Stimulated activated CD4-positive, alpha-beta T cell treated with anti-CD3 and anti-CD28 coated beads, Interleukin-15, amount 100 ng/mL, for 1 hour (primary cell): ENCODE measurements at places on chromosomes 16 and 17.
A peak's percentile ranks its signal among the peaks of the same experiment; 100 is the strongest.

DNA sequence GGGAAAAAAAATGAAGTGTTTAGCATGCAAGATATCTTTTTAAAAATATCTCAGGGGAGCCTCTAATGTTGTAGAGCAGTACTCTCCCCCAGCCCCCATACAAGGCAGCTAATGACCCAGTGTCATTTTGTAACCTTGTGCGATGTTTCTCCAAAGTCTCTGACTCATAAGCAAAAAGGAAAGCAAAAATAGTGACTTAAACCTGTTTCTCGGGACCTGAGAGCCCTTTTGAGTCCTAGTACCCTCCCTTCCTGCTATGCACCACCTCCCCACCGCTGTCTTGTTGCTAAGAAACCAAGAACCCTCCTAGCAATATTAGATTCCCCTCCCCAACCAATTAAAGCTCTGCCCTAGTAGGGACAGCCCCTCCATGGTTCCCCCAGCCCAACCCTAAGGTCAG is 2.8 kb downstream of the MYCBPAP start:
- DNase-seq = peak; percentile 16

DNA sequence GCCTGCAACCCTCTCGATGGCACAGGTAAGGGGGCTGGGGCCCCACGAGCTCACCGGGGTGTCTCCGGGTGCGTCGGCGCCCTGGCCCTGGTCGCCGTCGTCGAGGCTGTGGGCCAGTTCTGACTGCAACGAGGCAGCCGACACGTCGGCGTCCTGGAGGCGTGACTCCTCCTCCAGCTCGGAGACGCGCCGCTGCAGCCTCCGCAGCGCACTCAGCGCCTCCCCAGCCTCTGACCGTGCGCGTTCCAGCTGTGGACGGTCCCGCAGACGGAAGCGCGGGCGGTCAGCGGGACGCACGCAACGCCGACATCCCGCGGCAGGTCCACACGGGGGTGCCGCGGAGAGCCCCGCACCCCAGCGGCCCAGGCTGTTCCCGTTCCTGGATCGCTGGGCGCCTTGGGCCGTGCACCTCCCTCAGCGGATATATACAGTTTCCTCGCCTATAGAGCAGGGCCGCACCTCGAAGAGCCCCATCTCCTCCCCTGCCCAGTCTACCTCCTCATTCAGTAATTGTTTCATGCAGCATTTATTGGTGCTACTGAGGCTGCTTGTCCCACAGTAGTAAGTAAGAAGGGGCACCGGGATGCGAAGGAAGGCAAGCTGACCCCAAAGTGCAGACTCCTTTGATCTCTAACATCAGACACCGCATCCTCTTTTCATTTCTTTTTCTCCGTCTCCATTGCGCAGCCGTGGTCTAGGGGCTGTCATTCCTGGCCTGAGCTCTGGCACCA is 5.8 kb downstream of the THOC6 start:
- no peak for DNase-seq

GRCh38 chr17:48711128-48711527 is 11.2 kb downstream of the PRAC1 start:
- DNase-seq = no peak

- no peak for DNase-seq
Measured at GRCh38 chr17:69551212-69552010, 136.9 kb downstream of the MAP2K6 start.

- DNase-seq = peak; percentile 20
Measured at GRCh38 chr17:7716901-7717755, at the start of gene DNAH2. Gene DNAH2 (plus strand): TSS chr17:7717744. CDS start chr17:7719735, 1,991 bp downstream.

DNA sequence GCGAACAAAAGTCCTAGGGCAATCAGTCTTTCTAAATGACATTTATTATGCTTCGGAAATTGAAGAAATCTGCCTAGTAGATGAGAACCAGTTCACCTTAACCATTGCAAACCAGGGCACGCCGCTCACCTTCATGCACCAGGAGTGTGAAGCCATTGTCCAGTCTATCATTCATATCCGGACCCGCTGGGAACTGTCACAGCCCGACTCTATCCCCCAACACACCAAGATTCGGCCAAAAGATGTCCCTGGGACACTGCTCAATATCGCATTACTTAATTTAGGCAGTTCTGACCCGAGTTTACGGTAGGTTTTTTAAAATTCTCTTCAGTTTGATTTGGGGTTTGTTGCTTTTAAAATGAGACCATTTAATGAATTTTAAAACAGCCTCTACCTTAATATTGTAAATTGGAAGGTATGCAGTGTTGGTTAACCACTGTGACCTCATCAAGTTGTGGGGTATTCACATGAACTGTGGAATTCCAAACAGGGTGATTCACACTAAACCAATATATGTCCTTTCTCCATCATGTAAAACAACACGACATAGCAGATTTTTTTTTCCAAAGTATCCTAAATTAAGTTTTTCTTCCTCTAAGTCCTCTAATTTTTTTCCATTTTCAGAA is 6.2 kb upstream of the EVI2A start:
- no peak for DNase-seq

DNA sequence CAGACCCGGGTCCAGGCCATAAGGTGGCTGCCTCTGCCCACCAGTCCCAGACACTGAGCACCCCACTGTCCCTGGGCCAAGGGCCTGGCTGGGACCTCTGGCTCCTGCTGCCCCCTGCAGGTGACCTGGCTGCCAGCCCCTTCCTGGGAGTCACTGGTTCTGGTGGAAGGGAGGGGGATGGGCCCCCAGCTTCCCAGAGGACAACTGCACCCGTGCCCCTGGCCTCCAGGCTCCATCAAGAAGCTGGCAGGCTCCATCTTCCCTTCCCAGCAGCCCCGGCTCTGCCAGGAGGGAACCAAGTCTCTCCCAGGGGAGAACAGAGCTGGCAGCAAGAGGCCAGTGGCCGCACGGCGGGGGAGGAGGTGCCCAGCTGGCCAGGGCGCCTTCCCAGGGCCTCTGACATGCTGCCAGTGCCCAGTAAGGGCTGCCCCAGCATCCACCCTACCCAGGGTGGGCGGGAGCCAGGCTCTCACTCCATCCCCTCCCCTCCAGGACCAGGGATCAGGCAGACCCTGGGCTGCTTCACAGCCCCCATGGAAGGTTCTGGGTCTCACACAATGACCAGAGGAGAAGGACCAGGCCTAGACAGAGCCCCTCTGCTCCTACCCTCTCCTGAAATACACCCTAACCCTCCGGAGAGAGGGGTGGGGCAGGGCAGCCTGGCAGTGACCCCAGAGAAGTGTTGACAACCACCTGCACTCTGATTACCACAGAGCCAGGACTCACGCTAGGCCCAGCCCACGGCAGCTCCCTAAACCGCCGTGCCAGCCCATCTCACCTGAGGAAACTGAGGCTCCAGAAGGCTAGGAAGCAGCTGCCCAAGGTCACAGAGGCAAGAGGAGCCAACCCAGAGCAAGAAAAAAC is 3.6 kb downstream of the CLUH start:
- DNase-seq = no peak

- no peak for DNase-seq
Measured at GRCh38 chr17:2549392-2550211, 37.9 kb upstream of the METTL16 start.

DNA sequence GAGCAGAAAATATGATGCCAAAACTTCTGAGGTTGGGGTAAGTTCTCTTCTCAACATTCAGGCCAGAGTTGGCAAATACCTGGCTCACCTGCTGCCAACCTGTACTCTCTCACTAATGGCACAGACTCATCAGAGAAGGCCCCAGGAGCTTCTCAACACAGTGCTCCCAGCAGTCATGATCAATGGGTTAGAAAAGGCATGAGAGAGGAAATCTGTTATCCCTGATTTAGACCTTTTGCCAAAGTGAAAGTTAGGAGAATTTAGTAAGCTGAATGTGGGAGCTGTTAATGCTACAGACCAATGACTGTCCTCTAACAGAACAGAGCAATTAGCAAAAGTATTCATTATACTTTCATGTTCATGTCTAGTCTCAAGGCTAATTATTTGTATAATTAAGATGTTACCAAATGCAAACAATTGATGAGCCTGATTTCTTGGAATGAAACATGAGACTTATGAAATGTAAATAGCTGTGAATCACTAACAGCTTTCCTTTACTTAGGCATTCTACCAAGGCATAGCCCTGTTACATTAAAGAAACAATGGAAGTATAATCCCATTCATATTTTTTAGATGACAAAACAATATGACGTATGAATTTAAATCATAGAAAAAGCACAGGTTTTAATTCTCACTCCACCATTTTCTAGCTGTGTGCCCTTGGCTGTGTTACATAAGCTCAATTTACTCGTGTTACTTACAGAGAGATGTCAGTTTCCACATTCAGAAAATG is 68.7 kb upstream of the MARCHF10 start:
- DNase-seq = no peak

DNA sequence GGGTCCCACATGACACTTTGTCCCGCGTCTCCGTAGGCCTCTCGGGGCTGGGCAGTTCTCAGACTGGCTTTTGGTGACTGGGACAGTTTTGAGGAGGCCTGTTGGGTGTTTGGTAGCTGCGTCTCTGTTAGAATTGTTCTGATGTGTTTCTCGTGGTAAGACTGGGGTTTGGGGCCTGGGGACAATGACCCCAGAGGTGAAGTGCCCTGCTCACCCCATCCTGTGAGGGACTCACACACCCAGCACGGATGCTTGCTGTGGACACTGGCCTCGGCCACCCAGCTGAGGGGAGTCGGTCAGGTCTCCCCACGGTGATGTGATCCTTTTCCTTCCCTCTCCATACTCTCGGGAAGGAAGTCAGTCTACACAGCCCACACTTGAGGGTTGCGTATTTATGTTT is 50.3 kb downstream of the METRNL start:
- no peak for DNase-seq

- DNase-seq = no peak
Measured at GRCh38 chr17:78322858-78323455, 36.9 kb downstream of the SOCS3 start.

GRCh38 chr17:79788989-79789942 is 7.6 kb downstream of the CBX8 start:
- DNase-seq = no peak

- DNase-seq = no peak
Measured at GRCh38 chr16:74192281-74192797, 104.3 kb upstream of the PSMD7 start.

- no peak for DNase-seq
Measured at GRCh38 chr17:67466251-67466796, 89.2 kb downstream of the PITPNC1 start.

DNA sequence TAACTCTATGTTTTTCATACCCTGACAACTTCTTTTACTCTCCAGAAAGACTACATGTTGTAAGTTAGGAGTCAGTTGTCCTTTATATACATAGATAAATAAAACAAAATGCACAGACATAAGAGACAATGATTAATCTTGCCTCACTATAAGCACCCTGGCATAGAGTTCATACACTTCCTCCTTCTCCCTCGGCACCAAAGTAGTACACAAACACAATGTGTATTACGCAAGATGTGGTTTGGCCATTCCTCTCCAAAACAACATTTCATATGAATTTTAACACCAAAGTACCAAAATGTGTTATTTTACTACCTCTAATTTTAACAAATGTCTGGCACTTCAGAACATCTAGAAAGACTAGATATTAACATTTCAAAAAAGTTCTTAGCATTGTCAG is 17.2 kb upstream of the SLFN11 start:
- no peak for DNase-seq

DNA sequence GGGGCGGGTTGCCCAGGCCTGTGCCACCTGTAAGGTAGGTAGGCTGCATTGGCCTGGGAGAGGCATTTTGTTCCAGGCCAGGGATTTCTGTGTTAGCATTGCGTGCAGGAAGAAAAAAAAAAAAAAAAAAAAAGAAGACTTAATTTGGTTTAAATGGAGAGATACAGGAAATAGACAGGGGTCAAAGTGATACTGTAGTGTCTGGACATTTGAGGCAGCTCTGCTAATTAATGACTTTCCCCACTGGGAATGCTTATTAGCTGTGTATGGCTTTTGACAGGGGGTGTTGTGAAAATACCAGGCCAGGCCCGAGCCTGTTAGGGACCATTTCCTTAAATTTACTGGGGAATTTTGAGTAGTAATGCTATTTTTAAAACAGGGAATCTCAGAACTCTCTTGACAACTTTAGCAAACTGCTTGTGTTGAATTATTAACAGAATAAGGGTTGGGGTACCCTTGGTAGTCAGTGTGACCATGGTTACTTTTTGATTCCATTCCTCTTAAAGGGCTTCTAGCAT is 1.0 kb downstream of the MAP2K4 start:
- DNase-seq = no peak

GRCh38 chr17:17727111-17727659 is 45.9 kb downstream of the RAI1 start:
- no peak for DNase-seq

DNA sequence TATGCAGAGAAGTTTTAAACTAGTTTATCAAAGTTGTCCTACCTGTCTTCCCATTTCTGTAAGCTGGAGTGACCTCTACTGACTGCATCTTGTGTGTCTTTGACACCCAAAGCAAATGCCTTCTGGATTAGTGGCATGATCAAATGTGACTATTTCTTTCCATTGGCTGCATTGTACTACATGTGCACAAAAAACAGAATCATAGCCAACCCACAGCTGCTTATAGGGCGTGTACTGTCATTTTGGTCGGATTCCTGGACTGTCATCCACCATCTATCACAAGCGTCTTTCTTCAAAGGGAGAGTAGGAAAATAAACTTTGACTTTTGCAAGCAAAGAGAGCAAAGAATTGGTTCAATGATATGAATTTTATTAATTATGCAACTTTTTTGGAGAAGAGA is 310.6 kb downstream of the MAP2K6 start:
- DNase-seq = no peak

DNA sequence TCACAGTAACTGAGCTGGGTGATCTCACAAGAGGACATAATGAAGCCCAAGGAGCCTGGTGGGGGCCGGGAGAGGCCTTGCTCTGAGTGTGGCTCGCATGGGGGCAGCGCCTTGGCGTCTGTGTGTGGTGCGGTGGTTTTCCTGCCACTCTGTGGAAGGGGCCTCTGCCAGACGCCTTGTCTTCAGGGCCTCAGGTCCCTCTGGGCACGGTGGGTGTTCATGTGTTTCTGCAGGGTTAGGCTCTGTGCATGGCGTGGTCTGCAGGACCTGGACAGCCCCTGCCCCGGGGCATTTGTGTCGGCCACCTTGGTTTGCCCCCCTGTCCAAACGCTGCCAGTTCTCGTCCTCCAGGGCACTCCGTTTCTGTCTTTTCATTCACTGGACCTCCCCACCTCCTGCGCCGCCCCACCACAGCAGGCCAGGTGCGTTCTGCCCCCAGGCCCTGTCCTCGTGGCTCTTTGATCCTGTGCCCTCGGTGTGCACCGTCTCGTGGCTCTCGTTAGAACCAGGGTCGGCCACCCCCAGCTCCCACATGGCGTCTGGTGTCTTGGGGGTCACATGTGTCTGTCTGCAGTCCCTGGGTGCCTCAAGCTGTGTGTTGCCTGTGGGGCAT is 43.7 kb upstream of the ZNF750 start:
- no peak for DNase-seq

DNA sequence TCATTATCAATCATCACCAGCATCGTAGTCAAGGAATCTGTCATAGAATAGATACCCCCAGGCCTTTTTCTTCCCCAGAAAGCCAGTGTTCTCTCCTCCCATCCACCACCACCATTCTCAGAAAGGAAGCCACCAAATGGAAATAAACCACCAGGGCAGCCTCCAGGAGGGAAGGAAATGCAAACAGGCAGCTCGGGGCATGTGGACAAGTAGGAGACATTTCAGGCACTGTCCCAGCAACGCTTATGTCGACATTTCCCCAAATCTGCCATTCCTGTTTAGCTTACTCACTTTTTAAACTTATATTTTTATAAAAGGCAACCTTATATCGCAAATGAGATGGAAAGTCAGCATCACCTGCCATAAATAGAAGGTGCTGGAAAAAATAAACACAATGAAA is 15.8 kb downstream of the EMP2 start:
- DNase-seq = no peak

- DNase-seq = no peak
Measured at GRCh38 chr17:75004371-75004770, 8.1 kb upstream of the MRPL58 start.
